ENCODE measurements at places on chromosomes 16 and 17.

GRCh38 chr17:65888649-65889048, 303.3 kb downstream of the CEP112 start:
- no peak for DNase-seq

DNA sequence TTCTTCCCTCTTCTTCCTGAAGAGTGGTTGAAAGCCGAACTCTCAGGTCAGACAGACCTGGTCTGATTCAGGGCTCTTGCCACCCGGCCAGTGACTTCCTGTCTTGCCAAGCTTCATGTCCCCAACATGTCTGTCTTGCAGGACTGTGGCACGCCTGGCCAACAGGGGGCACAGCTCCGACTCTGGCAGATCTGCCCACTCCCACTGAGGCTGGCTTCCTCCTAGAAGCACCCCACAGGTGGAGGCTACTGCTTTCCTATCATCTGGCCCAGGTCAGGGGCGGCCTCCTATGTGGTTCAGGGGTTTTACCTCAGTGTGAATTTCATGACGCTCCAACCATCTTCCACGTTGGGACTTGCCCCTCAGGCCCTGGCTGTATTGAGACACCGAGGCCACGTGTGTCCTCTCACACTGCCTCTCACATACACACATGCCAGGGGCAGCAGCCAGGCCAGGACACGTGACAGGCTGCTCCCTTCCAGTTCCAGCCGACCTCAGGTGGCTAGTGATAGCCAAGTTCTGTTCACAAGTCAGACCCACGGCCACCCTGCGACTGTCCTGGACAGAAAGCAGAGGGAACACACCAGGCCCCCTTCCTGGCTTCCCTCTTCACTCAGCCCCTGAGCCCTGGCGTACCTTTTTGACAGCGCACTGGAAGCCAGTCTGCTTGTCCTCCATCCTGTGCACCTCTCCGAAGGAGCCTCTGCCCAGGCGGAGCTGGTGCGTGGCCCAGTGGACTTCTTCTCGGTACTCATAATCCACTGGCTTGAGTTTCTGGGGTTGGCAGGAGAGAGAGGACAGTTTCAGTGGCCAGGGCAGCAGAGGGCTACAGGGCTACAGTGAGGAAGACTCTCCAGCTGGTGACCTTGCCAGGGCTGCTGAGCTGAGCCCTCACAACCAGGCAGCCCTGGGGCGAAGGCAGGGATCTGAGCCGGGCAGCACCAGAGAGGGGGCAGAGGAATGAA, 22.6 kb upstream of the SPATA32 start:
- DNase-seq: peak; percentile 64

- DNase-seq: peak; percentile 77
These were observed 10.3 kb upstream of the MLYCD start for GRCh38 chr16:83888672-83889044.

DNA sequence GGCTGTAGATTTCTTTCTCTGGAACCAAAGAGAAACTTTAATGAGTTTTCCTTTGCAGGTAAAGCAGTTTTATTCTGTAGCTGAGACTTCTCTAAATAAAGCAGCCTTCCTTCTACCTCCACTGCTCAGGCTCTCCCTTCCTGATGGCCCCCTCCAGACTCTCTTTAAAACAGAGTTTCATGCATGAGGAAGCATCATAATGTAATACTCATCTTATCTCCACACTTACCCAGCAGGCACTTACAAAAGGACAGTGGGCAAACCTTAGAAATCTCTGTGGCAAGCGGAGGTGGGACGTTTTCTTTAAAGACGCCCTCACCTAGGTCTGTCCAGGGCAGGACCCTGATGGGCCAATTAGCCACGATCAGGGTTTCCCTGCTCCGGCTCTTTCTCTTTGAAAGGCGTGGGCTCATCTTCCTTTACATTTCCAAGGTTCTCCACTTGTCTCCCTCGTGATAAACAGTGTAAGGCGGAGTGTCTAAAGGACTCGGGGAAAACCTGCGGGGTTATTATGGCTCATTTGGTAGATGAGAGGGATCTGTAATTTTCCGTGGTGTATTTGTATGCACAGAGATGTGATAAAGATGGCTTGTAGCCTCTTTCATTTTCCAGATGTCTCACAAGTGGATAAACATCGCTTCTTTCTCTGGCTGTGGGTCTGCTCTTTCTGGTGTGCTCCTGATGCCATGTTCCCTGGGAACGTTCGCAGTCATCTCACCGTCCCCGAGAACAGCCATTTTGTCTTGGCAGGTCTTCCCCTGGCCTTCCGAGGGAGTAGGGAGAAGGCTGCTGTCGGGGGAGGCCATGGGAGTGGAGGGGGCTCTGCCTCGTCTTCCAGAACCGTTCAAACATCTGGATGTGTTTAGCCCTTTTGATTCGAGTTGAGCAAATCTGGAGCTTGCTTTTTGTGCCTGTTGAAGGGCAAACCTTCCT, 239.0 kb downstream of the CCDC182 start:
- DNase-seq: peak; percentile 38

DNA sequence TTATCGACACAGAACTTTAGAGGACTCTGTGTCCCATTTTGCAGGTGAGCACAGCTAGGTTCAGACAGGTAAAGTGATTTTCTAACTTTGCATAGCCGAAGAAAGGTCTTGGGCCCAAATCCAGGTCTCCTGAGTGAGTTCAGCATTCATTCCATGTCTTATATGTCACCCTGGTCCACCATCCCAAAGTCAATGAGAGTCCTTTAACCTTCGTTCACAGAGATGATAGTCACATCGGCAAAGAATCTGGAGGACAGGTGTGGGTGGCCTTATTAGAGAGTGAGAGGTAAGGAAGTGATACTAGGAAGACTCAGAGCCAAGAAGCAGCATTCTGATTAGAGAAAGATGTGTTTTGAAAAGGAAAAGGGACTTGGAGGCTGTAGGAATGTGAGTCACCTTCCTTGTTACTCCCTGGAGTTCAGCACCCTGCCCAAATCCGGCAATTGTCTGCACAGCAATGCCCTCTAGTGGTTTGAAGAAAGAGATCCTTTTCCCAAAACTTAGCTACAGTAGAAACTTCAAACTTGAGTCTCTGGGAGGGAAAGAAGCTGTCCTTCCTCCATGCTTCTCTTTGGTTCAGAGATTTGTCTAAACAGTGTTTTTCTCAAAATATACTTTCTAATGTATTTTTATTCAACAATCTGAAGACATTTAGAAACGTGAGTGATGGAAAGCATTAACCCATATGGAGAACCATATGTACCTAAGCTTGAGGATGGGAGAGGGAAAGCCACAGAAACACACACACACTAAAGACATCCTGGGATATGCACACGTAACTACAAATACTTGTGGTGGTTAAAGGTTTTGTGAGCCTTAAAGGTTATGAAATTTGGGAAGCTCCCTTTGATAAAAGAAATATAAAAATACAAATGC, 96.4 kb upstream of the SHISA6 start:
- DNase-seq: peak; percentile 57

- DNase-seq: no peak
These were observed 37.3 kb downstream of the SPOP start for GRCh38 chr17:49640556-49640955.

DNA sequence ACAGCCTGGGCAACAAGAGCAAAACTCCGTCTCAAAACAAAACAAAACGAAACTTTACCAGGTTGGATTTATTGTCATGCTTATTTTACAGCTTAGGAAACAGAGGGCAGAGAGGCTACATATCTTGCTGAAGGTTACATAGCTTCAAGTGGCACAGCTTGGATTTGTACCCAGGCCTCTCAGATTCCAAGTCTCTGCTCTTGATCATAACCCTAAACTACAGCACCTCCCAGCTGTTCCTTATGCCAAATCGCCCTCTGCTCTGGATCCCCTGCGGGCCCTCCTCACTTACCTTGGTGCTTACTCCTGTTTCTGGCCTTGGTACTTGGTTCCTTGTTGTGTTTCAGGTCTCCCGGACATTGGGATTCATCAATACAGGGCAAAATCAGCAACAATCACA, 11.7 kb upstream of the CUEDC1 start:
- no peak for DNase-seq

DNA sequence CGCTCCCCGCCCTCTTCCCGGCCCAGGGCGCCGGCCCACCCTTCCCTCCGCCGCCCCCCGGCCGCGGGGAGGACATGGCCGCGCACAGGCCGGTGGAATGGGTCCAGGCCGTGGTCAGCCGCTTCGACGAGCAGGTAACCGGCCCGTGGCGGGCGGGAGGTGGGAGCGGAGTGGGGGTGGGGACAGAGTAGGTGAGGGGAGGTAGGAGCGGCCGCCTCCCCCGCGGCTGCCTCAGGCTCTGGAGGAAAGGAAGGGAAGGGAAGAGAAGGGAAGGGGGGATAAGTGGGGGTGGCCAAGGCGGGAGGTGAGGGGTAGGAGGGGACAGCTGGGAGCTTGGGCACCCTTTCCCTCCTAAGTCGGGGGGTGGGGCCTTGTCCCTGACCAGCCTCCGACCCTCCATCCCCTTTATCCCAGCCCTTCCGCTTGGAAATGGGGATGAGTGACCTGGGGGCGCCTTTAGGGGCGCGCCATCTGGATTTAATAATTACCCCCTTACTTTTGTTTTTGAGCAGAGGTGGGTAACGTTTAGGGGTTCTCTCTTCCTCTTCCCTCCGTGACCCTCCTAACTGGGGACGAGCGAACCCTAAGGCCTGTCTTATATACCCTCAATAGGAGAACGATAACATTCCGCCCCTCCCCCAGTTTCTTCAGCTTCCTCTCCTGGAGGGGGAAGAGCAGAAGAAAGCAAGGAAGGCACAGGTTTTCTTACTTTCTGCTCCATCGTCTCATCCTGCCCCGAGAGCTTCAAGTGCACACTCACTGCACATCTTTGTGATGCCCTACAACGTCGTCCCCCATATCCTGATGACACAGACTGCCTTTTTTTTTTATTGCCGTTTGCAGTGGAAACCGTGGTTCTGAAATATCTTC, 694 bp downstream of the NF1 start:
- peak; percentile 69 for DNase-seq

GRCh38 chr16:89700649-89701424, 668 bp downstream of the SPATA2L start:
- DNase-seq: peak; percentile 78

DNA sequence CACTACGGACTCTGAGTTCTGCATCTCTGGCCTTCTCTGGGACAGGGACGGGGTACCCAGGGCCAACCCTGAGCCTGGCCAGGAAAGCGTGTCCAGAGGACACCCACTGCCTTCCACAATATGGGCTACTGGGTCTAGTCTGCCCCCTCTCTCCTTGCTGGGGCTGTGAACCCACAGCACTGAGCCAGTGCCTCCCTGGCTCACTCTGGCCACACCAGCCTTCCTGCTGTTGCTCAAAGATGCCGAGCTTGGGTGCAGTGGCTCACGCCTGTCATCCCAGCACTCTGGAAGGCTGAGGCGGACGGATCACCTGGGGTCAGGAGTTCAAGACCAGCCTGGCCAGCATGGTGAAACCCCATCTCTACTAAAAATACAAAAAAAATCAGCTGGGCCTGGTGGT, 24.8 kb downstream of the PITPNM3 start:
- DNase-seq: no peak

DNA sequence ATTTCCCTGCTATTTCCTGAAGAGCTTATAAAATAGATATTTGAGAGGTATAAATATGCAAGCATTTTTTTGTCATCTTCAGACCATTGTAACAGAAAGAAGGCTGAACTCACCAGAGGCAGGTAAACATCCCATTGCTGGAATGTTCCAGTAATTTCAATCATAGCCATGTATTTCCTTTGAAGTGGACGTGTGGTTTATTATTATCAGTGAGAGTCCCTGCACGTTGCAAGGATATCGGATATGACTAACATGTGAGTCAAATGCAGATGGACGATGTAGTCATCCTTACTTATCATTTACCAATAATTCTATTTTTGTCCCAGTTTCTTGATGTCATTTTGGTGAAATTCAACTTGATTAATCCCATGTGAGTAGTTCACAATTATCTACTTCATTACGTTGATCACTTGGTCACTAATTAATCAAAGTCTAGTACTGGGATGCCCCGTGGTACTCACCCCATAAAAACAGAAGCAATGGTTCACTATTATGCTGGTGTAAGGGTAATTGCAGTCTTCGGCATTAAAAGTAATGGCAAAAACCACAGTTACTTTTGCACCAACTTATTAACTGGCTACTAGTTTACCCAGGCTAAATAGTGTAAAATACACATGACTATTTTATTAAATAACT, 89.5 kb downstream of the VAT1L start:
- no peak for DNase-seq

- no peak for DNase-seq
These were observed 38.2 kb upstream of the ALDH3A2 start for GRCh38 chr17:19610311-19610710.

GRCh38 chr16:69194488-69194887, 7.5 kb downstream of the SNTB2 start:
- DNase-seq: no peak

DNA sequence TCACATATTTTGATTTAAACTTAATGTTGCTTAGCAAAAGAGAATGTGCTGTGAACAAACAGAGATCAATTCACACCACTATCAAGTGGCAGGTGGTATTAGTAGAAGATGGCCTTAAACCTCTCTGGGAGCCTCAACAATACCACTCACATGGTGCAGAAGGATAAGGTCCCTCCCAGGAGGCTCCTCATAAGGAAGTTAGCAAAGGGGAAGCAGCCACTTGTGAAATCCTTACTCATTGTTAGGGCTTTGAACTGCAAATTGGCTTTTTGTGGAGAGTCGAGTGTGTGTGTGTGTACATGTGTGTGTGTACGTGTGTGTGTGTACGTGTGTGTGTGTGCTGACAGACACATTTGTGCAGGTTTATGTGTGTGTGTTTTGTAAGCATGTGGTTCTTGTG, 48.9 kb upstream of the ASIC2 start:
- DNase-seq: peak; percentile 18

Data from hematopoietic multipotent progenitor cell treated with erythropoietin and hydrocortisone succinate and interleukin-3 and kit ligand, for 4 days (in vitro differentiated cells).